CD4-positive, alpha-beta T cell treated with Interleukin-17A for 4 hours (primary cell): ENCODE measurements at places on chromosomes 2 and 18.

GRCh38 chr2:105243961-105244360 lies 2.4 kb downstream of the GPR45 start:
- no peak for DNase-seq

DNA sequence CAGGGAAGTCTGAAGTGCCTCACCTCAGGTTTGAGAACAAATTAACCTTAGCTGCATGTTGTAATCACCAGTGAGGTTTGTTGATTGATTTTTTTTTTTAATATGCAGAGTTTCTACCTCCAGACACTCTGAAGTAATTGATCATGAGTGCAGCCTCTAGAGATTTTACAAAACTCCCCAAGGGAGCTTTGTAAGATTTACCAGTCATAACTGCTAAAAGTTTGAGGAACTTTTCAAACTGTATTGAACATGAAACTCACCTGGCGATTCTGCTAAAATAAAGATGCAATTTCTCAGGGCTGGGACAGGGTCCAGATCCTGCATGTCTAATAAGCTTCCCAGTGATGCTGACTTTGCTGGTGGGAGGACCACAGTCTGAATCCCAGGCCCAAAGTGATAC lies 339.6 kb upstream of the DCC start:
- no peak for DNase-seq

GRCh38 chr2:160928854-160929301 lies 231.3 kb upstream of the TANK start:
- no peak for DNase-seq

DNA sequence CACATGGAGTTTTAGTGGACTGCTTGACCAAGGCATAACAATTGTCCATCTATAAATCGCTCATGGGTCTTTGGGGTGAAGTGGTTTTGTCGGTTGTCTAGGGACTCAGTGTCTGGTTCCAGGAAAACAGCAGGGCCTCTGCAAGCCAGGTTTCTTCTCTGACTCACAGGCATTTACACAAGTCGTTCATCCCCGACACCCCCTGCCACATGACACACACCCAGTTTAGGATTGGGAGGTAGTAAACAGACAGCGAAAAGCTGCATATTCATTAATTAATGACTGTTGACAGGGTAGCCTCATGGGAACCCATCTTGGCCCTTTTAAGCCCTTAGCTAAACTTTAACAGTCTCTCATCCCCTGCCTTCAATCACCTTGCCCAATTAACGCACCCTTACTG lies 194.8 kb upstream of the ACVR2A start:
- DNase-seq: no peak

- DNase-seq: no peak
These were observed 94.8 kb downstream of the INHBB start for GRCh38 chr2:120440521-120441350.

GRCh38 chr18:2654928-2655177 lies 673 bp upstream of the SMCHD1 start:
- DNase-seq: peak; percentile 86

DNA sequence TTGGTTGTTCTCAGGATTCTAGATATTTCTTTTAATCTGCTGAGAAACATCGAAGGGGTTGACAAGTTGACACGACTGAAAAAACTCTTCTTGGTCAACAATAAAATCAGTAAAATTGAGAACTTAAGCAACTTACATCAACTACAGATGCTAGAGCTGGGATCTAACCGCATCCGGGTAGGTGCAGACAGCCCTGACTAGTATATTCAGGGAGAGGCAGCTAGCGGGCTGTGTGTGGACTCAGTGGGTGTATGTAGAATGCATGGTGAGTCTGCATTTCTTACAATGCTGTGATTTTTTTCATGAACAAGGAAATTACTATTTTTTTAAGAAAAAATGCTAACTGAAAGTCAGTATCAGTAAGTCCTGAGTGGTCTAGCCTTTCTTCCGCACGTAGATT lies 10.1 kb downstream of the PPP1R7 start:
- DNase-seq: no peak

- DNase-seq: no peak
These were observed 55.1 kb upstream of the AQP4 start for GRCh38 chr18:26920644-26921043.

- DNase-seq: no peak
These were observed 67.3 kb upstream of the TNP1 start for GRCh38 chr2:216927163-216927562.

GRCh38 chr18:53990485-53990884 lies 234.0 kb downstream of the MBD2 start:
- DNase-seq: no peak

- no peak for DNase-seq
These were observed 117.1 kb downstream of the RAD51AP2 start for GRCh38 chr2:17401096-17401495.

GRCh38 chr18:9876867-9877654 lies 8.7 kb upstream of the TXNDC2 start:
- no peak for DNase-seq

- DNase-seq: no peak
These were observed 43.6 kb upstream of the IHH start for GRCh38 chr2:219104107-219105035.

DNA sequence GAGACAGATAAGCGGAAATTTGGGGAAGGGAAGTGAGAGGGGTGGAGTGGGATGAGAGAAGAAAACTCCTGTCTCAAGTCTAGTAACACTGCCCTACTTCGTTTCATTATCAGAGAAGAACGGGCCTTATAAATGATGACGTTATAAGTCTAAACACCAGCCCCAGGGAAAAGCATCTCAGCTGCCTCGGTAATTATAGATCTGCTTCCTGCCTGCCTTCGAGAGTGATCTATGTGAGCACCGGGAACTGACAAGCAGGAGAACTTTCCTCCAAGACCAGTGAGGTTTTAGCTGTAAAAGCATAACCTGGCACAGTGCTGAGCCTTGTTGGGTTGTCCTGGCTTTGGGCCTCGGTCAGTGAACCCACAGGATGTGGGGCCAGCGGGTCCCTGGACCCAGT lies 227.9 kb upstream of the SIX2 start:
- DNase-seq: no peak

DNA sequence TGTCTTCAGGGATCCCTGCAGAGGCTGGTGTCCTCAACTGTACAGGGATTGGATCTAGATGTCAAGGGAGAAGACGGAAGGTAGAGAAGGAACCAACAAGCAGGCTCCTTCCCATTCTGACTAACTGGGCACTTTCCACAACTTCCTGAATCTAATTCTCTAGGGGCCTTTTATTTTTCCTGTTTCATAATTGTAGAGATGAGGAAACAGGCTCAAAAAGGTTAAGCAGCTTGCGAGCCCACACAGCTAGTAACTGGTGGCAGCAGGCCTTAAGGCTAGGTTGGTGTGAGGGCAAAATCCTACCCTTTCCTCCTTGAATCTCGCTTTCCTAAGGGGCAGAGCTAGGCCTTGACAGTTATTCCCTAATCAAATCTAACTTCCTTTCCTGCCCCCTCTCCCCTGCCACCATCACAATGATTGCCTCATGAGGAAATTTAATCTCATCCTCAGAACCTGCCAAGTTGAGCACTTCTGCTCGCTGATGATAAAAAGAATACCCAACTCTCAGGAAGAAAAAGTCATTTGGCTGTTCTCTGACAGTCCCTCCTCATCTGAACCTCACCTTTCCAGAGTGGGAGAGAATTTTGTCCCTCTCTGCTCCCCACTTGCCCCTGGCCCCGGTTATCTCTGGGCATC lies 35.7 kb upstream of the POLE4 start:
- no peak for DNase-seq

DNA sequence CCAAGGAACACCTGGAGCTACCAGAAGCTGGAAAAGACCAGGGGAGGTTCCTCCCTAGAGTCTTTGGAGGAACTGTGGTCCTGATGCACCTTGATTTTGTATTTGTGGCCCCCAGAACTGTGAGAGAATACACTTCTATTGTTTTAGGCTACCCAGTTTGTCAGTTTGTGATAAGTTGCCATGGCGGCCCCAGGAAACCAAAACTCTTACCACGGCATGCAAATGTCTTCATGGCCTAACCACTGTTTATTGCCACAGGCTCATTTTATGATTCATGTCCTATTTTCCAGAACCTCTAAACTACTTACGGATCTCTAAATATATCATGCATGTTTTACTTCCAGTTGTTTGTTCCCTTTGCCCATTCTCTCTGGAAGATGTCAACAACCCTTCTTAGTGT lies 1250.7 kb upstream of the FAM98A start:
- no peak for DNase-seq

DNA sequence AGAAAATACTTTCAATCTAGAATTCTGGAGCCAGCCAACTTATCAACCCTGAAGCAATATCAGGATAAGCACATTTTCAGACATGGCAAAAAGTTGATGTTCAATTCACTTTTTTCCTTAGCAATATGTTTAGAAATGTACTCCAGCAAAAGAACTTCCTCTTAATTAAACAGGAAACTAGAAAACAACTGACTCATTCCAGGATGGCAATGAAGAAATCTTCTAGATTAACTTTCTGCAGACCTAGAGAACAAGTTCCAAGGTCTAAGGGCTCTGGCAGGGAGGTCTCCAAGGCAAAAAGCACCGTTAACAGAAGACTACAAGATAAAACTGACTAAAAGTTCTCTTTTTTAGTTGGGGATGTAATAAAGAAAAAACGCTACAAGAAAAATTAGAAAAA lies 69.2 kb upstream of the VWC2L start:
- DNase-seq: no peak

GRCh38 chr2:204946892-204947291 lies 401.6 kb downstream of the PARD3B start:
- no peak for DNase-seq

DNA sequence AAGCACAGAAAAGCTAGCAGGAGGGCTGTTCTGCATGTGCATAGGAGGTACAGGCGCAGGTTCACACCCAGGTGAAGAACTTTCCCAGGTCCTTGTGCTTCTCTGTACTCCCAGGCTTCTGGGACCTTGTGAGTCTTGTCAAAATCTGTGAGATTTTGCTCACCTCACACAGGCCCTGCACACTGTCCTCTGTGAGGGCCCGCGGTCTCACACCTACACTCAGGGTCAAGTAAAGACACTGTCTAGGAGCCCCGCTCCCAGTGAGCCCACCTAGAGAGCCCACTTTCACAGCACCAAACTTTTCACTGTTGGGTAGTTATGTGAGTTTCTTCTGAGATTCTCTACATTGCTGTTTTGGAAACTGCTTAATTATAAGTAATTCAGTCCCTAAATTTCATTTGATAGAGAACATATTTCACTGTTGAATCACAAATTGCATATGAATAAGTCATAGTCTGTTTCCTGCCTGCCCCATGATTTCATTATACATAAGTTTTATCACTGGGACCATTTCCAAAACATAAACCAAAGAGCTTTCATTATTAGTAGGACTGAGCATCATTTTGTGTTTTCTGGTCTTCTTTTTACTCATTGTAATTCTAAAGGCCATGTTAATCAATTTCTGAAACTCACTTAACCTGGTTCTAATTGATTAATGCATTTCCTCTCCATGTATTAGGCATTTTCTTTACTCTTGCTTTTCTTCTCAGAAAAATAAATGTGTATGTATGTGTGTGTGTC lies 234.2 kb upstream of the SPOPL start:
- DNase-seq: no peak

- no peak for DNase-seq
These were observed 118.4 kb downstream of the ALK start for GRCh38 chr2:29802986-29803385.

GRCh38 chr2:170157025-170157684 lies 20.8 kb upstream of the MYO3B start:
- DNase-seq: no peak

DNA sequence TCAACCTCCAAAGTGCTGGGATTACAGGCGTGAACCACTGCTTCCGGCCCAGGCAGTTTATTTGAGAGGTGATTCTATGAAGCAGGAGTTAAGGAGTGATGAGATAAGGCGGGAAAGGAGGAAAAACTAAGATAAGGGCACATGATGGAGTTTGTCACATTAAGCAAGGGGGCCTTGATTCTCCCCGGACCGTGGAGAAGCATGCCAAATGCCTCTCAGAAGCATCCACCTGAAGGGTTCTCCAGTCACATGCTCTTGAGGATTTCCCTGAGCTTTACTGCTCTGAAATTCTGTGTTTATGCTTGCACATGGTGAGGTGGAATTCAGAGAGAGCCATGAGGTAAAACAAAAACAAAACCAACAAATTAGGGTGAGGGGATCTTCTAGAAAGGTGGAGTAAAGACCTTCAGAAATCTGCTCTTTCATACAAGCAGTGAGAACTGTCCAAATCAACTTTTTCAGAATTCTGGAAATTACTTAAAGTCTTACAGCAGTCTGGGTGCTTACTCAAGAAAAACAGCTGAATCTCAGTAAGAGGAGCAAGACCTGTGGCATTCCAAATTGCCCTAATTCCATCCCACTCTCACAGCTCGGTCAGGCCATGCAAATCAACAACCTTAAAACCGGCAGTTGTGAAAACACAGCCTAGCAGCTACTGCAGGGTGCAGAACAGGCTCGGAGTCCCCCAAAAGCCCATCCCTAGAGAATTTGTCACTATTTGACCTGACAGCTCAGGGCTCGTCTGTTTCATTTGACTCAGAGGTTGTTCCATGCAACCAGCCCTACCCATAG lies 69.1 kb upstream of the CTLA4 start:
- no peak for DNase-seq

DNA sequence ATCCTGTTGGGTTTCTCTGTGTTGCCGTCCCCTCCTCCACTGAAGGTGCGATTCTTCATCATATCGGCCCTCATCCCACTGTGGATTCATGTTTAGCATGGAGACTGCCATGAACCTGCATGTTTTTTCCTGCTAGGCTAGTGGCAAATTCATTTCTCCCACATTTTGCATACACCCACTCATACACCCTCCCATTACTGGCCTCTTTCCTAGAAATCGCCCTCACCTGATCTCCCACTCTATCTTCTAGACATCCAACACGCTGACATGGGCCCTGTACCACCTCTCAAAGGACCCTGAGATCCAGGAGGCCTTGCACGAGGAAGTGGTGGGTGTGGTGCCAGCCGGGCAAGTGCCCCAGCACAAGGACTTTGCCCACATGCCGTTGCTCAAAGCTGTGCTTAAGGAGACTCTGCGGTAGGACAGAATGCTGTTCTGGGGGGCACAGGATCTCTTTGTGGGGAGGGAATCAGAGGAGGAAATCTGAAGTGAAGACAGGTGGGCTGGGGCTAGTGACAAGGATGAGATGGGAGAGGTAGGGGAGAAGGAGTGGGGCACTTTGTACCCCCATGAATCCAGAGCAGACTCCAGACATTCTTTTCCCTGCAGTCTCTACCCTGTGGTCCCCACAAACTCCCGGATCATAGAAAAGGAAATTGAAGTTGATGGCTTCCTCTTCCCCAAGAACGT lies 17.7 kb downstream of the PRKAG3 start:
- DNase-seq: no peak

- peak; percentile 29 for DNase-seq
These were observed 115.6 kb upstream of the RMDN2 start for GRCh38 chr2:37809525-37809924.

GRCh38 chr18:66571845-66572244 lies 32.0 kb downstream of the CDH19 start:
- no peak for DNase-seq

- DNase-seq: no peak
These were observed 2.0 kb downstream of the MFSD6 start for GRCh38 chr2:190410166-190410565.

DNA sequence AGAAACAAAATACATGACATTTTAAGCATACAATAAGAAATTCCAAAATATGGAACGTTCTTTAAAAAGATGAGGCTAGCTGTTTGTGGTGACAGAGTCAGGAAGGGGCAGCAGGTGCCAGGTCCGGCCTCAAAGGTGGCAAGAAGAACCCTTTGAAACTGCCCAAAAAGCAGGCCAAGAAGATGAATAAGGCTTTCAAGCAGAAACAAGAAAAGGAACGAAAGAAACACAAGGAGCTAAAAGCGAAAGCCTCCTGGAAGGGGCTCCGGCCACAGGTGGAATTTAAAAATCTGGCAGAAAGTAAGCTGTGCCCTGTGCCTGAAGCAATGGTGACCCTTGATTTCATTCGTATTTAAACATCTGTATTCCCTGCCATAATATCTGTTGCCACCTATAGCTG lies 5.5 kb downstream of the WDR33 start:
- no peak for DNase-seq
